ENCODE measurements at places on chromosomes 7 and 10.

GRCh38 chr10:120926611-120927010 is 75.4 kb downstream of the WDR11 start:
- DNase-seq = no peak

DNA sequence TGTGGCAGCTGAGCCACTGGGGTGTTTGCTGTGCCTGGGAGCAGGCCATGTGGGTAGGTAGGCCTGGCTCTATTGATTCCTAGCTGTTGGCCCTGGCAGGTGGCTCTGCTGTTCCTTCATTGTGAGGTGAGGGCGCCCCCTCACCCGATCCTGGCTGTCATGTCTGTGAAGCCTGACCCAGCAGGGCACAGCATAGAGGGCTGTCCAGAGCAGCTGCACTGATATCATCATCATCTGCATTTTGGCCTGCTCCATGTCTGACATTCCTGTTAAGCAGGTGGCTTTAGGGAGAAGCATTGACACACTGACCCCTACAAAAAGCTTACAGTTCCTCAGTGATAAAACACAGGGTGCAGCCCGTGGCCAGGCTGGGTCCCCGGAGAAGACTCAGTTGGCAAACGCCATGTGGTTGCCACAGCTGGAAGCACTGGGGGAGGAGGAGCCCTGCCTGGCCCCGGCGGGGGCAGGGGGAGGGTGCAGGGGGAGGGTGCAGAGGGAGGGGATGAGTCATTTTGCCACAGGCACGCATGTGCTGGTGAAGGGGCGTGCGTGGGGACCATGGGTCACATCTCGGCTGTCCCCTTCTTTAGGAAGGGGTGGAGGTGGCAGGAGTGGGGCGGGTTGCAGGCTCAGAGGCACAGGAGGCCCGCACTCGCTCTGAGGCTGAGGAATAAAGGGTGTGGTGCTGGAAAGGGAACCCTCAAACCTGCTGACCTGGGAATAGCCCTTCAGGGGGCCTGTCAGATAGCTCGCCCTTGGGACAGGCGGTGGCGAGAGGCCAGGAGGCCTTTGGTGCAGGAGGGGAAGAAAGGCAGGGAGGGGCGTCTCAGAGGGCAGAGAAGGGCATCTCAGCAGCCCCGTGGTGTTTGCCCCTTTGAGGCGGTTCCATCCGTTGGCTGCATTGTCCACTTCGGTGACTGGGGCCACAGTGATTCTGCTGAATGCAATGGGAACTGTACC is 31.6 kb downstream of the IKZF1 start:
- DNase-seq = peak; percentile 22

GRCh38 chr10:57973451-57973850 is 294.2 kb downstream of the IPMK start:
- no peak for DNase-seq

GRCh38 chr10:45199205-45199740 is 116.1 kb downstream of the OR13A1 start:
- DNase-seq = no peak

DNA sequence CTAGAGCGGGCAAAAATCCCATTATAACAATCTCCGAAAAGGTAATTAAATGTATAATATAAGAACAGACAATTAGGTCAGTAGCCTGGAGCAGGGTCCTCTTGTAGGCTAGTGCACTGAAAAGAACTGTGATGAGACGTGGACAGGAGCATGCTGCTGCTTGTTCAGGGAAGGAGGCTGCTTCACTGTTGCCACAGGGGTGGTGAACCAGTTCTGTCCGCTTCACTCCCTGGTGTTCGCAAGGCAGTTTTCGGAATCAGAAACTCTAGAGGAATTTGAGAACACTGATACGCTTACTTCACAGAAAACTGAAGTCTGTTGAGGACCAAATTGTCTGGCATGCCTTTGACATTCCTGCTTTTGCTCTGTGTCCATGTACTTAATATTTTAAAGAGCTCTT is 17.4 kb downstream of the ZNRF2 start:
- DNase-seq = no peak

DNA sequence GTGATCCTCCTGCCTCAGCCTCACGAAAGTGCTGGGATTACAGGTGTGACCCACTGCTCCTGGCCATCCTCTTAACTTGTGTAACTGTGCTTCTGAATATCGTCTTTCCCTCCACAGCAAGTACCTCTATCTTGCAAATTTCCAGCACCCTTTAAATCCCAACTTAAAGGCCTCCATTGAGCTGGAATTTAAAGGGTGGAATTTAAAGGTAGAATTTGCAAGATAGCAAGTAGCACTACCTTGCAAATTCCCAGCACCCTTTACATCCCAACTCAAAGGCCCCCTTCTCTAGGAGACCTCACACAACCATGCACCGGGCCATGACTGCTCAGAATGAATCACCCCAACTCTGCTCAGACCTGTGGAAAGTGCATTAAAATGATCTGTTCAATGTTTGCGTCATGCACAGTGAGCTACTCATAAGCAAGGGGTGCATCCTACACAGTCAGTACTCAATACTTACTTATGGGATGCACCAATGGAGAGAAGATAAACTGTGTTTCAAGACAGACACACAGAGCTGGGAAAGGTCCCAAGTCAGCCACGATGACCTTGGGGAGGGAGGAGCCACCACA is 17.8 kb upstream of the SDK1 start:
- DNase-seq = no peak

- no peak for DNase-seq
Measured at GRCh38 chr7:30027065-30027456, 559 bp upstream of the FKBP14 start.
